HEK293T (cell line): ENCODE measurements at places on chromosomes 7 and 10.
A peak's percentile ranks its signal among the peaks of the same experiment; 100 is the strongest.

DNA sequence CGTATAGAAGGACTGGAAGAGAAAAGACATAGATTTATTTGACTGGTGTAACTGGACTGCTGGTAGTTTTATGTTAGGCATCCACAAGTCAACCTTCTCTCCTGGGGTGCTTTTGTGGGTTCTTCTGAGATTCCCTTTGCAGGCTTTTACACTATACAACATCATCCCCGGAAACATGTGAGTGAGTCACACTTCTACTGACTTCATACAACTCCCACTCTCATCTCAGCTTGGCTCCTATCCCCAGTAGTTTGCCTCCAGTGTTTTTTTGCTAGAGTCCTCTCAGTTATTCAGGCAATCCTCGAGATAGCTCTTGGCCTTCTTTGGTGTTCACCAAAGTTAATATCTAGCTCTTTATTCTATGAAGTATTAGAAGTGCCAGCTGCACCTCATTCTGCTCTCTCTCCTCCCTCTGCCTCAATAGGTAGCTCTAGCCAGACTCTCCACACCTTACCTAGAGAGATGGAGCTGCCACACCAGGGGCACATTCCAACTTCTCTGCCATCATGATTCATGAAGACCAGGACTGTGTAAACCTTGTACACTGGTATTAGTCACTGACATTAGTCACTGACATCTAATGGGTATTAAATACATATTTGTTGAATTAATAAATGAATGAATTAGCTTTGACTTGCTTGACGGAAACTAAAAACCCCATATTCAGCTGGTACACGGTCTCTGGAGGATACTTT is 281.9 kb downstream of the PPP1R3A start:
- no peak for DNase-seq

- peak; percentile 21 for DNase-seq
Observed at GRCh38 chr10:14327527-14327926, 3.2 kb downstream of the FRMD4A start.

DNA sequence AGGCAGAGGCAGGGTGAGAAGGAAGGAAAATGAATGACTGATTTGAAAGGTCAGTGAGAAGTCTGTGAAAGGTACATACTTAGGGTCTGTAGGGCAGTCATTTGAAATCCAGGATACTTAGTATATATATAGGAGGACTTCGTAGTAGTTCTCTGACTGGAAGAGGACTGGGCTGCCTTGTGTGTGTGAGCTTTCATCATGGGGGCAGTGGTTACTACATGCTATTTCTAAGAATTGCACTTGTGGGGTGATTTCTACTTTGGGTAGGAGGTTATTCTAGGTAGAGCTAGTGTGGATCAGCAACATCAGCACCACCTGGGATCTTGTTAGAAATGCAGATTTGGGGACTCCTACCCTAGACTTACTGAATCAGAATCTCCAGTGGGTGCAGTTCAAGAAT is 104.1 kb downstream of the AUTS2 start:
- no peak for DNase-seq

GRCh38 chr10:86169066-86169465 is 197.5 kb downstream of the GRID1 start:
- DNase-seq: no peak

GRCh38 chr10:88232029-88232895 is 350.9 kb downstream of the RNLS start:
- no peak for DNase-seq
